ENCODE measurements at places on chromosomes 2 and 18. TPM values are rescaled to one million over a fixed set of nuclear protein-coding genes. Genes with fewer than 3 reads are reported as not detected.

The SULT1C4 gene
- 3.9 TPM for total RNA-seq

DNA sequence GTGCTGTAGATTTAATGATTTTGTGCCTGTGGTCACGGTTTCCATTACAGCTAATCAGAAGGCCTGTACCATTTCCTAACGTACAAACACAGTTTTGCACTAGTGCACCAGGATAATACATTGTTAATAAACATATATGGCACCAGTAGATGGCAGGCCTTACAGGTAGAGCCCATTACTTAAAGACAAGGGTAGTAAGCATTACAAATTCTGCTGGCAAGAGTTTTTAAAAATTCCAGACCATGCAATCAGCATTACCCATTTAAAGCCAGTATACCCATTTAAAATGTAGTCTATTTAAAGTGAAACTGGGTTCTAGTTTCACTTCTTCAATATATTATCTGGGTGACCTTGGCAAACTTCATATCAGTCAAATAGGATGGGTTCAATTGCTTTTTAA lies 224.2 kb downstream of the NUP35 start:
- DNase-seq: no peak
- H3K4me1 ChIP-seq: no peaks in the 10 kb centered on the region
- H3K27me3 ChIP-seq: no peaks in the 10 kb centered on the region
- H3K4me3 ChIP-seq: no peak overlapping the region
- no peak overlapping the region for H3K27ac ChIP-seq

DNA sequence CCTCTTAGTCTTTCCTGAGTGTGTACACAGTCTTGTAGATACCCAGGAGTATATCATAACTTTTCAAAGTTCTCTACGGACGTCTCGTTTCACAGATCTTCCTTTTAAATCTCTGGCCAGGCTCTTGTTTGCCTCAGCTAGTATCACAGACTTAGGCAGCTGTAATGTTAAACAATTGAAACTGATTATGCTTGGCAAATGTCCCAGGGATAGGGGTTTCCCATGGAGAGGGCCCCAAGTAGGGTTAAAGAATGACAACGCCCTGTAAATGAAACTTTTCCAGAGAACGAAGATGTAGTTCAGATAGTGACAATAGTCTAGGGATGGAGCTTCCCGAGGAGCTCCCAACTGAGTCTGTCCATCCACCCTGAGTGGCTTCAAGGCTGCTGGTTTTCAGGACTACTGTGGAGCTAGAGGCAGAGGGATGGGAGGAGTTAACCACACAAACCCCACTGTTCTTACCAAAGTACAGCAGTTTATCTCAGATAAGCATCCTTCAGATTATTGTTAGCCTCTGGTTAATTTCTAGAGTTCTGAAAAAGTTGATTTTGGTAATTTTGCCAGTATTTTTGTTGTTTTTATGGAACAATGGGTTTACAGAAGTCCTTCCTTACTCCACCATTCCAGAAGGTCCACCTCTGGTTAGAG lies 9.1 kb downstream of the NEURL3 start:
- no peak overlapping the region for H3K27ac ChIP-seq
- DNase-seq: no peak
- H3K4me1 ChIP-seq: no peaks in the 10 kb centered on the region
- H3K4me3 ChIP-seq: no peak overlapping the region

The TGFA gene
- 2.3 TPM for total RNA-seq

The GCG gene
- not detected for total RNA-seq

The GPR39 gene
- not detected for total RNA-seq

DNA sequence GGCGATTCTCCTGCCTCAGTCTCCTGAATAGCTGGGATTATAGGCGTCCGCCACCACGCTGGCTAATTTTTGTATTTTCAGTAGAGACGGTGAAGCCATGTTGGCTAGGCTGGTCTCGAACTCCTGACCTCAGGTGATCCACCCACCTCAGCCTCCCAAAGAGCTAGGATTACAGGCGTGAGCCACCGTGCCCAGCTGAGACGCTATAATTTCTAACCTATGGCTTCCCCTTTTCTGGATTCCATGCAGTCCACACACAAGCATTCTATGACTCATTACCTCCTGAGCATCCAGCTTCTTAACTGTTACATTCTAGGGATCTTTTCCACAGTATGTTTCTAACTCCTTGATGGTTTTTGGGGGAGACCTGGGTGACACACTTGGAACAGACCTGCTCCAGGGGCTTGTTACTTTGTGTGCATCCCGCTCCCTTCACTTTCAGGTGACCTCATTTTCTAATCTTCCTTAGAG lies 11.8 kb upstream of the KCMF1 start:
- H3K4me3 ChIP-seq: no peak overlapping the region
- no peak for DNase-seq
- H3K36me3 ChIP-seq: no peaks in the 10 kb centered on the region
- no peak overlapping the region for H3K27ac ChIP-seq

- no peaks in the 10 kb centered on the region for H3K27me3 ChIP-seq
- no peak overlapping the region for H3K4me3 ChIP-seq
- no peaks in the 10 kb centered on the region for H3K4me1 ChIP-seq
- no peak for DNase-seq
- H3K36me3 ChIP-seq: peaks cover 5% of the 10 kb centered on the region
- no peak overlapping the region for H3K27ac ChIP-seq
These were observed 55.1 kb downstream of the RBBP8 start for GRCh38 chr18:22988208-22988607.

The MROH2A gene
- not detected for total RNA-seq

The OR6B2 gene
- not detected for total RNA-seq

The SP110 gene
- total RNA-seq: 7.8 TPM

DNA sequence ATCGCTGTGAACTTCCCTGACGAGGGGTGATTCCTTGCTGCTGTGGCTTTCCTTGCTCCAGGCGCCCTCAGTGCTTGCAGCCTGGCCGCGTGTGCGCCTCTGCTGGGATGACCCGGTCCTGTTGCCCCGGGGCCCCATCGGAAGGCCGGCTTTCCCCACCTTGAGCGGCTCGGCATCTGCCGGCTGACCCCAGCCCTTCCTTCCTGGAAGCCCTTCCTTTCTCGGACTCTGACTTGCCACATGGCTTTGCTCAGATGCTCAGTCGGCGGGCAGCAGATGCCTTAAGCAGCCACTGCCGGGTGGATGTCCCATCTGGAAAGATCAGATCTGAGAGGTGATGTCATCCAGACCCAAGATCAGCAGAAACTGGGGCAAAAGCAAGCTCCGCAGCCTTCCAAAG lies 100.5 kb upstream of the ODC1 start:
- H3K4me3 ChIP-seq: no peak overlapping the region
- H3K27ac ChIP-seq: no peak overlapping the region
- no peak for DNase-seq
- no peaks in the 10 kb centered on the region for H3K27me3 ChIP-seq
- H3K36me3 ChIP-seq: no peaks in the 10 kb centered on the region
- H3K4me1 ChIP-seq: peaks cover 4% of the 10 kb centered on the region

- H3K4me3 ChIP-seq: no peak overlapping the region
- no peaks in the 10 kb centered on the region for H3K36me3 ChIP-seq
- no peak overlapping the region for H3K27ac ChIP-seq
- H3K4me1 ChIP-seq: peaks cover 63% of the 10 kb centered on the region
- DNase-seq: no peak
- H3K27me3 ChIP-seq: no peaks in the 10 kb centered on the region
These were observed 59.8 kb downstream of the SPRED2 start for GRCh38 chr2:65372619-65373018.

- H3K36me3 ChIP-seq: no peaks in the 10 kb centered on the region
- no peak overlapping the region for H3K4me3 ChIP-seq
- DNase-seq: no peak
- no peak overlapping the region for H3K27ac ChIP-seq
- H3K4me1 ChIP-seq: no peaks in the 10 kb centered on the region
- H3K27me3 ChIP-seq: peaks cover 17% of the 10 kb centered on the region
These were observed 150.2 kb upstream of the SATB2 start for GRCh38 chr2:199607914-199608313.

GRCh38 chr18:59124370-59124704 lies 15.3 kb upstream of the SEC11C start:
- no peaks in the 10 kb centered on the region for H3K4me1 ChIP-seq
- H3K27ac ChIP-seq: no peak overlapping the region
- no peak for DNase-seq

The RUFY4 gene
- 0.11 TPM for total RNA-seq

DNA sequence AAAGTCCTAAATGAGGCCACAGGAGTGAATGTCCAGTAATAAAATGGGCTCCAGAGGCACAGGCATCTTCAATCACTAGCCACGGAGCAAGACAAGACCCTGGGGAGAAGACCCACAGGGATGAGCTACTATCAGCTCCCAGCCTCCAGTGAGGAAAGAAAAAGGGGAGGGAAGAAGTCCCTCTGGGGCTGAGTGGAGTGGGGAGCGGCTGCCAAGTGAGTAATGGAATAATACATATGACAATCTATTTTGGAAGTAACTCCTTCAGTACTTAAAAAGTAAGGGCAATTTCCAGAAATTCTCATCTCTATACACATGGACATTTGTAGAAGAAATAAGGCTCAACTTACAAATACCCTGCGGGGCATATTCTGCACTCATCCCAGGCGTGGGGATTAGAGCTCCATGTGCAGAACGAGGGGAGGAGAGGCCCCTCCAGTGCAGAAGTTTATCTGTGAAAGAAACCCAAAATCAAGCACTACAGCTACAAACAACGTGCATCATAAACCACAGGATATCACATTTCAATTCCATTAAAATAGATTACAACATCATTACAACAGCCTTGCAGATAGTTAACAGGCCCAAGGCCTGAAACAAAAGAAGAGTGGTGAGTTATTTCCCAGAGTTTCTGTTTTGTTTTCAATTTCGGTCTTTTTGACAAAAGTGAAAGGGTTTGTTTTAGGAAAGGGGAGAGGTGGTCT lies 84.9 kb downstream of the BCL11A start:
- H3K4me3 ChIP-seq: no peak overlapping the region
- H3K27me3 ChIP-seq: no peaks in the 10 kb centered on the region
- no peaks in the 10 kb centered on the region for H3K4me1 ChIP-seq
- H3K36me3 ChIP-seq: no peaks in the 10 kb centered on the region

GRCh38 chr18:45849529-45849928 lies 24.1 kb downstream of the SIGLEC15 start:
- no peaks in the 10 kb centered on the region for H3K27me3 ChIP-seq
- H3K4me1 ChIP-seq: no peaks in the 10 kb centered on the region
- H3K27ac ChIP-seq: no peak overlapping the region
- H3K36me3 ChIP-seq: no peaks in the 10 kb centered on the region

The DSG4 gene
- total RNA-seq: not detected

- H3K4me3 ChIP-seq: no peak overlapping the region
These were observed 170.0 kb downstream of the TXNL1 start for GRCh38 chr18:56468396-56468795.

GRCh38 chr18:31218671-31219383 lies 56.2 kb upstream of the DSC1 start:
- no peaks in the 10 kb centered on the region for H3K4me1 ChIP-seq
- H3K27me3 ChIP-seq: no peaks in the 10 kb centered on the region
- H3K27ac ChIP-seq: no peak overlapping the region
- H3K36me3 ChIP-seq: no peaks in the 10 kb centered on the region

GRCh38 chr2:176873403-176873802 lies 339.2 kb upstream of the HNRNPA3 start:
- peaks cover 17% of the 10 kb centered on the region for H3K27me3 ChIP-seq
- H3K4me3 ChIP-seq: no peak overlapping the region
- no peaks in the 10 kb centered on the region for H3K4me1 ChIP-seq
- H3K27ac ChIP-seq: no peak overlapping the region

DNA sequence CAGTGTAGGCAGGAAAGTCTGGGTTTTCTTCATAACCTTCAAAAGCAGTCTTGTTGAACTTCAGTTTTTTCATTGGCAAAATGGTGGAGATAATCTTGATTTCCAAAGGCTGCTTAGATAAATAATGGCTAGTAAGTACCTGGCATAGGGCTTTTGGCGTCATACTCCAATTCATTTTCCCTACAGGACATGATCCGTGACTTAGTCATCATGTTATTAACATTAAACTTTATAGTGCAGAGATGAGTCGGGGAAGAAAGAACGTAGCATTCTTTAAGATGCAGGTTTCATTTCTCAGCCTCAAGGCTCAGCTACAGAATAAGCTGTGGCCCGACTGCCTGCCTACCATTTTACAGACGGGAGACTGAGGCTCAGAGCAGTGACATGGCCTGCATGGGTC lies 64.0 kb downstream of the RALBP1 start:
- H3K4me3 ChIP-seq: no peak overlapping the region
- H3K36me3 ChIP-seq: peaks cover 21% of the 10 kb centered on the region
- DNase-seq: no peak
- no peaks in the 10 kb centered on the region for H3K4me1 ChIP-seq
- H3K27ac ChIP-seq: no peak overlapping the region

DNA sequence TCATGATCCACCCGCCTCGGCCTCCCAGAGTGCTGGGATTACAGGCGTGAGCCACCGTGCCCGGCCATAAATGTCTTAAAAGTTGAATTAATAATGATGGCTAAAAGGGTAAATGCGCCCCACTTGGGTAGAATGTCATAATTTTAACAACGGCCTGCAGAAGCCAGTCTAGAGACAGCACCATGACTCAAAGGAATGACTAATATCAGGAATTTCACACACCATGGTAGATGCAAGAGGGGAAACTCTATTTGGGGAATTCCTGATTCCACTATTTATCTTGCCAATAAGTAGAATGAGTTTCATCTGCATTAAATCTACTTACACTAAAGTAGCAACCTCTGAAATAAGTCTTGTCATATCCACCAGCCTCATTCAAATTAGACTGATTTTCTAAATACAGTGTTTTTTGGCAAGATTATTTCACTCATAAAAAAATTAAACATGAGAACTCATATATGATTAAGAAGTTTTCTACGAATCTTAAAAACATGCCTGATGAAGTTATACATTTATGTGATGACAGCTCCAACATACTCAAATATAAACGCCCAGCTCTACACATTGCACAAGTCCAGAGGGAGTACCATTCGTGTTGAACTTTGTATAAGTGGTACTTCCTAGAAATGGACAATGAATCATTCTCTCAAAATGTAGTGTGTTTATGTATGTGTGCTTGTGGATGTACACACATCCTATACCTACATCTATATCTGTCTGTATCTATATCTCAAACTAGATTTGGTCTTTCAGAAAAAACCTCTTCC lies 309.7 kb downstream of the IRS1 start:
- H3K4me1 ChIP-seq: no peaks in the 10 kb centered on the region
- H3K36me3 ChIP-seq: no peaks in the 10 kb centered on the region
- no peak for DNase-seq
- H3K27ac ChIP-seq: no peak overlapping the region

The RTP5 gene
- total RNA-seq: not detected

DNA sequence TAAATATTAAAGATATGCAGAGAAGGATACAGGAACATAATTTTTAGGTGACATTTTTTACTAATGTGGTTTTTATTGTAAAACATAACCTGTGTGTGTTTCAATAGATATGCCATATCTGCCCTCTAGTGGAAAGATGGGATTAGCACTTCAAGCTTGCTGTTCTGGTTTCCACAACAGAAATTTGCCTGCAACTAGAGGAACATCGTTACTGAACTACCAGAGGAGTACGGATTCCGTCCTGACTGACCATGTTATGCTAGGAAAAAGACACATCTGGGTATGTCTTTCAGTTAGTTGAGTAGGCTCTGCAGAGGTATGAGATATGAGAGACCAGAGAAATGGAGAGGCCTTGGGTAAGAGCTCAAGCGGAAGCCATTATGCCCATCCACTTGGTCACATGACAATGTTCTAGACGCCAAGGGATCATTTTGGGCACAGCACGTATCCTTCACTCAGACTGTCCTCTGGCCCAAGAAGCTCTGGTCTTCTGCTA lies 104.9 kb downstream of the MBD2 start:
- no peak overlapping the region for H3K27ac ChIP-seq
- H3K4me1 ChIP-seq: no peaks in the 10 kb centered on the region
- H3K27me3 ChIP-seq: no peaks in the 10 kb centered on the region
- no peaks in the 10 kb centered on the region for H3K36me3 ChIP-seq
- no peak overlapping the region for H3K4me3 ChIP-seq

All from heart left ventricle (tissue), 16 donors.